ENCODE measurements at places on chromosomes 2 and 18. TPM values are rescaled to one million over a fixed set of nuclear protein-coding genes. Genes with fewer than 3 reads are reported as not detected.

SNORC gene
- 0.13 TPM for total RNA-seq

DNA sequence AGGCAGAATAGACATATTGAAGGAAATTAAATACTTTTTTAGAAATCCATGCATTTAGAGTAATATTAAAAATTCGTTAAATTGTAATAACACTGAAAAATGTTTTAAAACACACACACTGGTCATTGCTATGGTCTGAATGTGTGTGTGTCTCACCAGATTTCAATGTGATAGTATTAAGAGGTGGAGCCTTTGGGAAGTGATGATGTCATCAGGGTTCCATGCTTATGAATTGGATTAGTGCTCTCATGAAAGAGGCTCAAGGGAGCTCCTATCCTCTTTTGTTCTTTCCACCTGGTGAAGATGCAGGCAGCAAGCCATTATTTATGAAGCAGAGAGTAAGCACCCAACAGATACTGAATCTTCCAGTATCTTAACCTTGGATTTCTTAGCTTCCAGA, 441.8 kb downstream of the CDH2 start:
- no peak for DNase-seq

DNA sequence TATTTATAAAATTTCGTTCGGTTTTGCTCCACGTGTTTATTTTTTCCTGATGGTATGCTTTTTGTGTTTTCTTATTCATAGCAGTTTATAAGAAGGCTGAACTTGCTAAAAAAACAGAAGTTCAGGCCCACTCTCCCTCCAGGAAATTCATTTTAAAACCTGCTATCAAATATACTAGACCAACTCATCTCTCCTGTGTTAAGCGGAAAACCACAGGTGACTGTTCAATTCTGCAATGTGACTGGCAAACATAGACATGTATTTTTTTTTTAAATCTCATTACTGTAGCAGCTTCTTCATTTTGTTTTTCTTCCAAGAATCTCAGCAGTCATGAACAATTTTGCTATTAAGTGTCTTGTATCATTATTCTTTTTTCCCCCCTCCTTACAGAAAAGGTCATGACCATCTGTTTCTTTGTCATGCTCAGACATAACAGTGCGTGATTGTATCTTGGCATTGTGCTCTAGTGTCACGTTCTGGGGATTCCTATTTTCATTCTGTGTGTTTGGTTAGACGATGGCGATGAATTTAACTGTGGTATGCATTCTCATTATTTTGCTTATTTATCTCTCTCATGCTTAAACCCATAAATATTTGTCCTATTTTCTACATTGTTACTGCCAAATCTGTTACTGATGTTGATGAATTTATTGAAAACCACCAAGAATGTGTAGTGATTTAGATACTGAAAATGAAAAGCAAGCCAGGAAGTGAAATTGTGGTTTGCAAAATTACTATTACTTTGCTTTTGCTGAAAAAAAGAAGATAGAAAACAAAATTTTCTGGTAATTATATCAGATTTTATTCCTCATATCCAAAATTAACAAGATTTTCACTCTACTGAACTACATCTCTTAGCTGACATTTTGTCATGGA, 74.6 kb upstream of the UNC80 start:
- no peak for DNase-seq

- DNase-seq: peak; percentile 3
Observed at GRCh38 chr2:173851141-173851641, 114.0 kb downstream of the SP3 start.

DNA sequence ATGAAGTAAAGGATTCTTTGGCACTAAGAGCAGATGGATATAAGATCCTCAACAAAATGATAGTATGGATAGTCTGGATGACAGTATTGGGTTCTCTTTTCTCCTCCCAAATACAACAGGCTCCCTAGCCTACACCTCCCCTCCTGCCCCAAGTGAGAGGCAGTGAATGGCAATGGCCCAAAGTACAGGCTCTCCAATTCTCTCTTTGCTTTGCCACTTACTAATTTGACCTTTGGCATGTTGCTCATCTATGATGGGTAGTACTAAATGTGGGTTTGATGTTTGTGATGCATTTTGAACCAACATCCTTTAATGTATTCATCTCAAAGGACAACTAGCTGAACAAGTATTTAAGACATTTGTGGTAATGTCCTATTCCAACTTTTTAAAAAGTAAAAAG, 65.9 kb downstream of the EIF5B start:
- no peak for DNase-seq

- DNase-seq: no peak
Observed at GRCh38 chr18:1848716-1849115, 722.6 kb downstream of the METTL4 start.

DNA sequence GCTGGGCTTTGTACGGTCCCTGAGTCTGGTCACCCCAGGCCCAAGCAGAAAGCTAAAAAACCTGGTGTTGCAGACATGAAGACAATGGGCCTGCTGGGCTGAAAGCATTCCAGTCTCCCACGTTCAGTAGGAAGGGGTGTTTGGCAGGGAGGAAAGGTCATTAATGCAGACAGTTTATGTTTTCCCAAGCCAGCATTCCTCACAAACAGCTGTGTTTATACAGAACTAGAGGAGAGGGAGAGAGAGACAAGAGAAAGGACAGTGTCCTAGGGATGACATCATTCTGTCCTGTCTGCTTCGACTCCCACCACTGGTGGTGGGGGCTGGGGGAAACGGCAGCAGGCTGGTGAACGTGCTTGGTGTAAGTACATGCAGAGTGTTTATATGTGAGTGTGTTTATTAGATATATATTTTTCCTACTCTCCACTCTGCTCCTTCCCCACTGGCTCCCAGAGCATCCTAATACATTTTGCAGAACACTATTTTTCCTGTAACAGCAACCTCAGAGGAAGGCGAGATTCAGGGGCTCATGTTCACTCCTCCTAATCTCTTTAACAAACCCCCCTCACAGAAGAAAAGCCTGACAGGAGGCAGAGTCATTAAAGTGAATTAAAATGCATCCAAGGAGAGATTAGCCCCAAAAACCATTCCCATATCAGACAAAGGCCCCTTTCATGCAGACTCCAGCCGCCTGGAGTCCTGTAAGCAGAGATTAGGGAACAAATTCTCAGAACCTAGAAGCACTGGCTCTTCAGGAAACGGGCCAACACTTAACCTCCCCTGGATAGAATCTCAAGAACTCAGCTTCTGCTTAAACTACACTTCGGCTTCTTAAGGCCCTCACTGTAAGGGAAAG, 380.4 kb downstream of the TNS1 start:
- peak; percentile 33 for DNase-seq

- no peak for DNase-seq
Observed at GRCh38 chr18:7259475-7259874, 28.6 kb downstream of the LRRC30 start.

DNA sequence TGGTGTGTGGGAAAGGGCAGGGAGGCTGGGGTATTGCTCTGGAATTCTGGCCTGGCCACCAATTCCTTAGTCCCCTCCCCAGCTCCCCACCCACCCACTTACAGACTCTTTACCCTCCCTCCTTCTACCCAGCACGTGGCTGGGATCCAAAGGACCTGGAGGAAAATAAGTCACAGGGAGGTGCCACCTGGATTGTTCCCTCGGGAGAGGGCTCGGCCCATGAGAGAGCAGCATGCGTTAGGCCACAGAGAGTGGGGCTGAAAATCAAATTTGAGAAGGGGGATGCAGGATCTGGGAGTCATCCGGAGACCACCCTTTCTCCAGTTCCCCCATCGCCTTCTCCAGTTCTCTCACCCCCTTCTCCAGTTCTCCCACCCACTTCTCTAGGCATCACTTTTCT, 3.0 kb downstream of the ASPRV1 start:
- DNase-seq: no peak

GRCh38 chr2:151975460-151976414, 123.1 kb downstream of the CACNB4 start:
- no peak for DNase-seq

Data from dermis microvascular lymphatic vessel endothelial cell (primary cell).